Fibroblast of villous mesenchyme (primary cell): ENCODE measurements at places on chromosomes 4 and X. TPM values are rescaled to one million over a fixed set of nuclear protein-coding genes. Genes with fewer than 3 reads are reported as not detected.
A peak's percentile ranks its signal among the peaks of the same experiment; 100 is the strongest.

Gene ITM2A
- under 0.01 TPM in 1 of 2 replicates, not detected in the other for total RNA-seq

DNA sequence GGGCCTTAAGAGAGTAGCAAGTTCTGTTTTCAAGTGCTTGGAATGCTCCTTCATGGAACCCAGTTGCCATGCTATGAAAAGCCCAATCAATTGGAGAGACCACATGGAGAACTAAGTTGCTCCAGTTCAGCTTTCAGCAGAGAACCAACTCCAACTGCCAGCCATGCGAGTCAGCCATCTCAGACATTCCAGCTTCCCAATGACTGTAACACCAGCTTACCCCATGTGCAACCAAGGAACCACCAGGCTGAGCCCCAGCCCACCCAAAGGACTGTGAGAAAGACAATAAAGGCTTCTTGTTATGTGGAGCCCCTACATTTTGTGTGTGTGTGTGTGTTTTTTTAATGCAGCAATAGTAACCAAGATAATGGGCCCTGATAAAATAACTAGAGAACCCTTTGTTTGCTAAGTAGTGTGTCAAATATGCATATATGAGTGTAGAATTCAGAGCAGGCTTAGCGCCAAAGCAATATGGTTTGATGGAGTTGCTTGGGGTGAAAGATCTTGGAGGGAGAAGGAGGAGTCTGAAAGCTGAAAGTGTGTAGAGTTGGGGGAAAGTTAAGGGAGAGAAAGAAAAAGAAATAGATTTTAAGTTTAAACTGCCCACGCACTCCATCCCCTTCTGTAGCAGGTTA is 35.0 kb upstream of the CCKAR start:
- DNase-seq: no peak

Gene AKAP14
- total RNA-seq: not detected in 2 replicates

Gene NSG1
- total RNA-seq: 0.32 and 0.86 TPM in 2 replicates

- DNase-seq: no peak
Measured at GRCh38 chr4:77039796-77040195, 36.0 kb downstream of the CCNI start.

DNA sequence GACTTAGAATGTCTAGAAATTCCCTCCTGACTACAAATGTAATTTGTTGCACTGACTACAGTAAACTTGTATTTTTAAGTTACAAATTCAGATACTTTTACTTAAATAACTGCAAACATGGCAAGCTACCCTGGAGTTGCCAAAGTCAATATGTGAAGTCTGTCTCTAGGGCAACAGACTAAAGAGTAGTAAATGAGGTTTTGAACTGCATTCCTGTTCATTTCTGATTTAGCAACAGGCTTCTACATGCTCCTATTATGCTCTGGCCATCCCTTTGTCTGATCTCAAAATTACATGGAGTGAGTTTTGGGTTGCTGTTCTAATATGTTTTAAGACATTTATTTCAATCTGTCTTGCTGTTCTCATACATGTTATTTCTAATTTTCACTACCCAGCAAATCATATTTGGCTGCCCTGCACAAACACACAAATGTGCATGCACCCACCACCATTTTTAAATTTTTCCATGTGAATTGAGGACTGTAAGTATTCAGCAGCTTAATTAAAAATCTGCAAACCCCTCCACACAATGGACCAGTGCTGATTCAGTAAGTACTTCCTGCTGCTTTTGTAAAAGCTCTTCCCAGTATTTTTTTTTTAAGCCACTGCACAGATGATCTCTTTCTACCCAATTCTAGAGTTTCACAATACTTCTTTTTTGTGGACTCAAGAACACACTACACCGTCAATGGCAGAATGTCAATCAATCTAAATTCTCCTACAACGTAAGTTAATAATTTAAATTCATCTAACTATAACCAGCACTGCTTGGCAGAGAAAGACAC is 26.7 kb downstream of the SH3RF1 start:
- peak; percentile 52 for DNase-seq

Gene AKAP4
- not detected in 2 replicates for total RNA-seq

DNA sequence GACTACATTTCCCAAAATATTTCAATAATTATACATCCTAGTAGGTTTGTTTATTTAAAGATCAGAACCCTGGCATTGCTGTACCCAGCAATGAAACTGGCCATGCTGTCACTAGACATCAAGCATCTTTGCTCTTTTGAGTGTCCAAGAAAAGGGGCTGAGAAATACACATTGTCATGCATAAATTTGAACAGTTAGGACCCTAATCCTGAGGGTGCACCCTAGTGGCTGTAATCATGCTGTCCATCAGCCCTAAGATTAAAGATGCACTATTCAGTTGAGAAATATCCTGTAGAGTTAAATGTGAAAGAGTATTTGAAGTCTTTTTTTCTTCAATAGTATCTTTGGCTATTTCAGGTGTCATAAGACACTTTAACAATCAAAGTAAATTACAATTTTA is 108.8 kb downstream of the NFKB1 start:
- DNase-seq: peak; percentile 34

- DNase-seq: peak; percentile 55
Measured at GRCh38 chrX:73903941-73904340, 340.9 kb downstream of the CHIC1 start.

- no peak for DNase-seq
Measured at GRCh38 chrX:15873566-15873965, 19.0 kb upstream of the AP1S2 start.

GRCh38 chrX:103615781-103616371 is 8.1 kb downstream of the TCEAL3 start:
- DNase-seq: no peak

Gene FAM241A
- total RNA-seq: 1.3 and 1.6 TPM in 2 replicates

DNA sequence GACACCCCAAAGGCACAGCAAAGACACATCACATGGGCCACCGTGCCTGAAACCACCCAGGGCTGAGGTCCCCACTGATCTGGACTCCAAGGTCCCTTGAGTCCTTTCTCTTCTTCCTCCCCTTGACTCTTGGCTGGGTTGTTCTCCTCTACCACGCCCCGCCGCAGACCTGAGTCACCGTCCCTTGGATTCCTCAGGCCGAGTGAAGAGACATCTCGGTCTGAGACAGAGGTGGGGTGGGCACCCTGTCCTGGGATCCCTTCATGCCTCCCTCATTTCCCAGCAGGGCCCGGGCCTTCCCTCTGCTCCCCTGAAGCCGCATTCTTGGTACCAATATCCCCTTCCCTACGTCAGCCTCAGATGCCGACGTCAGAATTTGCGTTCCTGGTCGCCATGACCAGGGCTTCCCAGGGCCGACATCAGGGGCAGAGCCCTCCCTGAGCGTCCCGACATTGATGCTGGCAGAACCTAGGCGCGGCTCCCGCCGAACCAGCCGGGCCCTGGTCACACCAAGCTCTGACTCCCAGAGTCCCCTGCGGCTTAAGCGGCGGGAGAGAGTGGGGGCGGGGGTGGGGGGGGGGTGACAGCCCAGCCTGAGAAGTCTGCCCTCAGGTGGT is 498 bp downstream of the MAGEA10 start:
- DNase-seq: no peak

Gene KLB
- not detected in 2 replicates for total RNA-seq

GRCh38 chrX:133454491-133454914 is 39.2 kb upstream of the GPC4 start:
- no peak for DNase-seq

Gene GPRIN3
- total RNA-seq: 0.43 and 0.64 TPM in 2 replicates

Gene RNF150
- total RNA-seq: 12.2 and 16.4 TPM in 2 replicates

Gene DKK2
- under 0.01 and 0.43 TPM in 2 replicates for total RNA-seq

Gene PPP2R2C
- not detected in 2 replicates for total RNA-seq

DNA sequence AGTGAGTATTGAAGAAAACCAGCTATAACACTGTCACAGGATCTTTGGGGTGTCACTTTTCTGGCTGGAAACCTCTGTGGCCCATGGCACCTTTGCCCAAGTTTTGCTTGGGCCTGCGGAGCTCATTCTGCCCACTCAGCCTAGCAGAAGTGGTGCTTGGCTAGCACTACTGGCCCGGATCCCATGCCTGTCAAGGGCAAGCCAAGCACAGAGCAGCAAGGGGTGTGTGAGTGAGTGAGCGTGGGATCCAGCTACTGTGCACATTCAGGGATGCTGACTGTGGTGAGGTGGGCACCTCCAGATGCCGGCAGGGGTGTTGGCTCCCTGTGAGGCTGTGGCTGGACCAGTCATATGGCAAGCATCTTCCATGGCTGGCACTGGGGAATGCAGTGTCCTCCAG is 55.4 kb upstream of the RASGEF1B start:
- DNase-seq: no peak

- no peak for DNase-seq
Measured at GRCh38 chr4:6126971-6127745, 73.2 kb downstream of the JAKMIP1 start.

- peak; percentile 92 for DNase-seq
Measured at GRCh38 chrX:150200820-150201287, 162.3 kb upstream of the MAMLD1 start.

GRCh38 chrX:123173833-123174232 is 10.2 kb upstream of the GRIA3 start:
- no peak for DNase-seq

DNA sequence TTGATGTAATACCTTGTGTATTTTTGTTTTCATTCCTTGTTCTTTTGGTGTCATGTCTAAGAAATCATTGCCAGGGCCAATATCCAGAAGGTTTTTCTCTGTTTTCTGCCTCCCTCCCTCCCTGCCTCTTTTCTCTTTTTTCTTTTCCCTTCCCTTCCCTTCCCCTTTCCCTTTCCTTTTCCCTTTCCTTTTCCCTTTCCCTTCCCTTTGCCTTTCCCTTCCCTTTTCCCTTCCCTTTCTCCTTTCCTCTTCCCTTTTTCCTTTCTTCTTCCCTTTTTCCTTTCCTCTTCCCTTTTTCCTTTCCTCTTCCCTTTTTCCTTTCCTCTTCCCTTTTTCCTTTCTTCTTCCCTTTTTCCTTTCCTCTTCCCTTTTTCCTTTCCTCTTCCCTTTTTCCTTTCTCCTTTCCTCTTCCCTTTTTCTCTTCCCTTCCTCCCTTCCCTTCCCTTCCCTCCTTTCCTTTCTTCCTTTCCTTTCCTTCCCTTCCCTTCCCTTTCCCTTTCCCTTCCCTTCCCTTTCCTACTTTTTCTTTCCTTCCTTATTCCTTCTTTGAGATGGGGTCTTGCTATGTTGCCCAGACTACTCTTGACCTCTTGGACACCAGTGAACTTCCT is 646.1 kb downstream of the RAPGEF2 start:
- DNase-seq: no peak

DNA sequence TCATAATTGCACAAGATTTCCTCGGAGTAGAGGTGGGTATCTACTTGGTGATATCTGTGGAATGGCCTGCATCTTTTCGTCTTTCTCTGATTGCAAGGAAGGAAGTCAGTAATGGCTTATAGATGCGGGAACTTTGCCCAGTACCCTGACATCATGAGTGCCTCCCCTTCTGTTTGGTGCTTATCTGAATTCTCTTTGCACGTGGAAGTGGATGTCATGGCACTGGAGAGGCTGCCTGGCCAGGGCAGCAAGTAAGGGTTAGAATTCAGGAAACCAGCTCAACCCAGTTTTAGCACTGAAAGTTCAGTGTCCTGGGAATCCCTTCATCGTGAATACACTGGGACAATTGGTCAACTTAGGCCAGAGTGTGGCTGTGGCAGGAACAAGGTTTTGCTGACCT is 83.5 kb upstream of the RAPGEF2 start:
- no peak for DNase-seq

- no peak for DNase-seq
Measured at GRCh38 chr4:152559641-152560040, 23.7 kb upstream of the FBXW7 start.

Gene ERCC6L
- total RNA-seq: 2.3 and 5.6 TPM in 2 replicates

Gene SLITRK4
- total RNA-seq: 3.0 and 6.1 TPM in 2 replicates

DNA sequence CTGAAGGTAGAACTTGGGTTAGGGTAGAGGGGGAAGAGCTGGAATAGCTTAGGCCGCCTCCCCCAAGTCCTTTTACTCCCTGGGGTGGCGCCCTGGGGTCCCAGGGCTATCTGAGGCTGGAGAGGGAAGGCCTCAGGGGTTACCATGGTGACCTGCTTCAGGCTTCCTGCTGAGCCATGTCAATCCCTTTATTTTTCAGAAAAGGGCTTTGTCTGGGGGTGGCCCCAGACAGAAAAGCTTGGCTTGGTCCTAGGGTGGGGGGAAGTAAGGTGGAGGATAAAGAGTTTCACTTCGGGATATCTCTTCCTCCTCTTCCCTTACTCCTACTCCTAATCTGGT is 6.3 kb downstream of the EFNB1 start:
- DNase-seq: no peak

DNA sequence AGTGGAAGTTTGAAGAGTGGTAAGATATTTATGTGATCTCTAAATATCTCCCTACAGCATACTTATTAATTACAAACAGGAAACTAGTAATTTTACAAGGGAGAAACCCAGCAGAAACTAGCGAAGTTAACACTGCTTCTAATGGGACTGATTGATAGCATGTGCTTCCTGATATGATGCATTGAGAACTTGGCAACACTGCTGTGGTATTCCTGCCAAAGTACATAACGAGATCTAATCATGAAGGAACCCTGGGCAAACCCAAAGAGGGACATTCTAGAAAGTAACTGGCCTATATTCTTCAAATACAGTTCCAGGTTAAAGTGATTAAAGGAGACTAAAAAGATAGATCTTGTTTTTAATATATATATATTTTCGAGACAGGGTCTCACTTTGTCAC is 4.6 kb upstream of the GPR34 start:
- no peak for DNase-seq

DNA sequence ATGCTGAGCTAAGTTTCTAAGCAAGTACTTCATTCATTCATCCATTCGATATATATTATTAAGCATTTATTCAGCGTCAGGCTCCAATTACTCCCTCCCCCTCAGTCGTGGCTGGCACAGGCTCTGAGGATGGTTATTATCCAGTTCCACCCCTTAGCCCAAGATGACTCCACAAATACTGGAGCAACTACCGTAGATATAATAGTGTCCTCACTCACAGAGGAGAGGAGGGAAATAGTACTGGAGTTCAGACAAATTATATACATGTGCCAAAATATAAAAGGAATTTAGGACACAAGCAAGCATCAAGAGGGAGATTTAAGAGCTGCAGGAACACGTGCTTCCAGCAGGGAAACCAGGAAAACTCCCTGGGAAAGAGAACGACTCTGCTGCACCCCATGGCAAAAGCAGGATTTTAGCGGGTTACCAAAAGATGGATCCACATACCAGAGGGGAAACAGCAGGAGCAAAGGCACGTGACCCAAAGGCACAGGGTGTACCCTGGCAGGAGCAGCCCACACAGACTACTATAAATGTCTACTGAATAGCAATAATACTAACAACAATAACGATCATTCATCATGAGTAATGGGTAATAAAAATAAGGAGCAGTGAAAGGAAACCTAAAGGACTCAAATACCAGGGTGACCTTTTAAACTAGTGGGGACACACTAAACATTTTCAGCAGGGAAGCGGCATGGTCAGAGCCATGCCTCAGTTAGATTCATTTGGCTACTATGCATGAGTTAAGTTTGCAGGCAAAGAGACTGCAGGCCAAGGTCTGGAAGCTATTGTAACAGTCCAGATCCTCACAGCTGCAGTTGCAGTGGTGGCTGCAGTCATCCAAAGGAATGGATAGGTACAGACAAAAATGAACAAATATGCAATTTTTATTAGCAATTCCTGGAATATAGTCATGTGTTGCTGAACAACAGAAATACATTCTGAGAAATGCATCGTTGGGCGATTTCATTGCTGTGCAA is 153.7 kb downstream of the APBB2 start:
- DNase-seq: peak; percentile 42
